ENCODE measurements at places on chromosomes 7 and 10.

DNA sequence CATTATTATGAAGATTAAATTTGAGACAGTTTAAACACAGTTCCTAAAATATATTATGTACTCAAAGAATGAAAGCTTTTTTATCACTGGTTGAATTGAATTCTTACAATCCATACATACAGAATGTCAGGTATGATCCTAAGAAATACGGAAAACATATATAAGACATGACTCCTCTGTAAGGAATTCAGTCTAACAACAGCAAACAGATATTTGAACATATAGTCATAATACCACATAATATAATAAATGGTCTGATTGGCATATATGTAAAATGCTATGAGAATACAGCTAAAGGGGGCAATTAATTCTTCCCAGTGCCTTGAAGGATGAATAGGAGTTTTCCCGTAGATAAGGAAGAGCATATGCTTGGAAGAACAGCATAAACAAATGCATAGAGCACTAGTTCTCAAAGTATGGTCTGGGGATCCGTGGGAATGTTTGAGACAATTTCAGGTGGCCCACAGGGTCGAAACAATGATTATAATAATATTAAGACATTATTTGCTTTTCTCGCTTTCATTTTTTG lies 10.6 kb upstream of the ARID5B start:
- DNase-seq: no peak

GRCh38 chr7:7416031-7416858 lies 119.4 kb downstream of the COL28A1 start:
- no peak for DNase-seq

DNA sequence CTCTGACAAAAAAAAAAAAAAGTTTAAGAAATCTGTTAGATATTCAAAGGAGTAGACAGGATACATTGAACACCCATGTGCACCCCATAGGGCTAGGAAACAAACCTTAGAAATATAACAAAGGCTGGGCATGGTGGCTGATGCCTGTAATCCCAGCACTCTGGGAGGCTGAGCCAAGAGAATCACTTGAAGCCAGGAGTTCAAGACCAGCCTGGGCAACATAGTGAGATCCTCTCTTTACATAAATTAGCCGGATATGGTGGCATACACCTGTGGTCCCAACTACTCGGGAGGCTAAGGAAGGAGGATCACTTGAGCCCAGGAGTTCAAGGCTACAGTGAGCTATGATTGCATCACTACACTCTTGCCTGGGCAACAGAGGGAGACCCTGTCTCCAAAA lies 15.3 kb downstream of the CLIP2 start:
- DNase-seq: no peak

GRCh38 chr10:10010397-10010796 lies 1007.3 kb upstream of the CELF2 start:
- no peak for DNase-seq

GRCh38 chr10:132650611-132651250 lies 113.1 kb downstream of the INPP5A start:
- DNase-seq: no peak

DNA sequence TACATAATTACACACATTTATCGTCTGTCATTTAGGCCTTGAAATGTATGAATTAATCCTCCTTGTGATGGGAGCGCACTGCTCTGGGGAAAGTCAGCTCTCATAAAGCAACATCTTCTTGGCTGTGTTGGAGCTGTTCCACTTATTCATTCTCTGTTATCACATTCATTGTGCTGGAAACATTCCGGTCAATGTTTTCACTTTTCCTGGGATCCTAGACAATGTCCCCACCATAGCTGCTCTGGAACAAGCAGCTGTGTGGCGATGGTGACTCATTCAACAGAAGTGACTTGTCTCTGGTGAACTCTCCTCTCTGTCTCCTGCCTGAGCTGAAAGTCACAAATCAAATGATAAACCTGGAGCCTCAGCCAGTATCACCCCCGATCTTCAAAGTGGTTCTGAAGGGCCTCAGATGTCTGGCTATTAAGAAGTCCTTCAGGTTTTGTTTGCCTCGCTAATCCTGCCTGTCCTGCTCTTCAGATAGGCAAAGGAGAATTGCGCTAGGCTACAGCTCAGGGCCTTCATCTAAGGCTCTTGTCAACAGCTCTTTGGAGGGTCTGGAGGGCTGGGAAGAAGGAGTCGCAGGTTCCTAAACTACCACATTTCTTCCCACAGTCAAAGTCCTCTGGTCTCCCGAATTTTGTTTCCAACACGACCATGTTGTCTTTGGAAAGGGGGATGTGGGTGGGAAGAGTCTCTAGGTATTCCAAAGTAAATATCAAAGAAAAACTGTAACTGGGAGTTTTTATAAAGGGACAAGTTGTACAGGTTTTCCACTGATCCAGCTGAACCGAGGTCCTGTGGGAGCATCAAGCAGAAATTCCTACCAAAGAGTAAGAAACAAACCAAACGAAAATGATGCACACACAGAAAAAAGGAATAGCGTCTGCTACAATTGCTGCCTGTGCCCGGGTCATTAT lies 29.3 kb downstream of the KLF6 start:
- no peak for DNase-seq

DNA sequence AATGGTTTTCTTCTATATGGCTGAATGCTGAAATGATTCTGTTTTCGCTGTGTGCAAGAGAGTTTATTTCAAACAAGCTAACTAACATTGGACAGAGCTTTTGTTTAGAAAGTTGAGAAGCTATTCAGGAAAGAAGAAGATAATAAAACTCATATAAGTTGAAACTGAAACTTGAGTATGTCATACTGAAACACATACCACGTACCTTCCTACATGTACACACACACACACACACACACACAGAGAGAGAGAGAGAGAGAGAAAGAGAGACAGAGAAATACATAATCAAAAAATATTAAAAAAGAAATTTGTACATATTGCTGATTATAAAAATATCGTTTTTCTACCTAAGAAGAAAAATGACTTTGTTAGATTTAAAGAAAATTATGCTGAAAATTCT lies 561.9 kb upstream of the KCND2 start:
- DNase-seq: no peak

- DNase-seq: no peak
These were observed 214.4 kb upstream of the KIAA1217 start for GRCh38 chr10:23994459-23995046.

DNA sequence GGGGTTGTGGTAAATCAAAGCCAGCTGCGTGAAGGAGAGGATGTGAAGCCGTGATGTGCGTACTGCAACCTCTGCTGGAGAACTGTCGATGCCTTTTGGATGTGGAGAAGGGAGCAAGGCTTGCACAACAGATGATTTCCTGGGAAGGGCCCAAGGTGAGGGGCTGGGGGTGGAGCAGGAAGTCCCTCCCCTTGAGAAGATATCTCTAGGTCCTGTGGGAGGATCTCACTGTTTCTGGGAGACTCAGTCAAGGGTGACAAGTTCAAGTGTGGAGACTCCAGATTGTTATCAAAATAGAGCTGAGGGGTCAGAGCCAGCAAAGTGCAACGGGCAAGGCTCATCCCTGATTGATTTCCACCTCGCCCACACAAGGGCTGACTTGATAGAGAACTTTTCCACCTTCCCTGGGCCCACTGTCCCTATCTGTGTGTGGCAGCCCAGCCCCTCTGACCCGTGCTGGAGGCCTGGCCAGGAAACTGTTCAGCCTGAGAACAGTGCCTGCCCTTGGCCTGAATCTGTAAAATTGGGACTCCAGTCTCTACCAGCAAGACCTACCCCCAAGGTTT lies 55.0 kb downstream of the COL13A1 start:
- no peak for DNase-seq

- DNase-seq: no peak
These were observed 104.4 kb upstream of the FAM3C start for GRCh38 chr7:121500360-121501058.

- no peak for DNase-seq
These were observed 357.0 kb downstream of the THSD7A start for GRCh38 chr7:11474902-11475585.

DNA sequence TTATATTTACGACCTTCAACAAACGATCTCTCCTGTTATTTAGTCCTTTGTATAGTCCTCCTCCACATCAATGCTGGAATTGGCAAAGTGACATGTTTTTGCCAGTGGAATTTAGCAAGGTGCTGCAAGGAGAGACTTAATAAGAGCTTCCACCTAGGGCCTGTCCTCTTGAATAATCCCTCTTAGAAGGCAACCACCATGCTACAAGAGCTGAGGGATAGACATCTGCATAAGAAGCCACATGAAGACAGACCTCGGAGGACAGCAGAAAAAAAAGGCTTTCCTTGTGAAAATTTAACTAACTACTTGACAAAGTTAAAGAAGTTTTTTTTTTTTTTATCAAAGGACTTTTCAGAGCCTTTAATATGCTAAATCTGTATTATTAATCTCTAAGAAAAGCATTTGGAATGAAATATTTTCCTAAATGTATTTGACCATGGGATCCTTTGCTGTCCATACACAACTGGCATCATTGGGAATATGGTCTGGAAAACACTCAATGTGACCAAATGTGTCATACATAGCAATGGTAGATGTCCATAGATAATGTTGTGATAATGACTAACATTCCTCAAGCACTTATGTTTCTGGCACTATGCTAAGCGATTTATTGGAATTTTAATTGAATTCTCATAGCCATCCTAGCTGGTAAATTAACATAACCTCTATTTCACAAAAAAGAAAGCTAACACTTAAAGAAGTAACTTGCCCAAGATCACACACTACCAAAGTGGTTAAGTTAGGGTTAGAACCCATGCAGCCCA lies 13.2 kb downstream of the HYCC1 start:
- DNase-seq: no peak

GRCh38 chr7:2646680-2647571 lies 15.1 kb downstream of the TTYH3 start:
- no peak for DNase-seq

DNA sequence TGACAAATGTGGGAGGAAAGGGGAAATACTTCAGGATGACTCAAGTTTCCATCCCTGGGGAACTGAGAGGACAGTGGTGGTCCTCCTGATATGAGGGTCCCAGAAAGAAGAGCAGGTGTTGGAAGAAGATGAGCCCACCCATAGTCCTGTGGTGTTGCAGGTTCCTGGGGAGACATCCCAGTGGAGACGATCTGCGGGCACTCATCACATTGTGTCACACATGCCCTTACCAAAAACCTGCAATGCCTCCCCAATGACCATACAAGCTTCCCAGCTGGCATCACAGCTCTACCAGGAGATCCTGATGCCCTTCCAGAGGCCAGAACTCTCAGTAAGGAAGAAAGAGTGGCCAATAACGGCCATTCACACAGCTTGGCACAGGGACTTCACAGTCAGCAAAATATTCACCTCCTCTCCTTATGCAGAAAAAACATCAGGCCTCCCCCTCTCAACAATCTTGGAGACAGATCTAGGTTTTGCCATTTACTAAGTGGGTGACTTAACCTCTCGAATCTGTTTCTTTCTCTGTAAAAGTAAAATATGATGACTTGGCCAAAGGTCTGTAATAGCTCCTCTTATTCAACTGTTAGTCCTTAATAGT lies 9.0 kb downstream of the PUS7 start:
- no peak for DNase-seq

DNA sequence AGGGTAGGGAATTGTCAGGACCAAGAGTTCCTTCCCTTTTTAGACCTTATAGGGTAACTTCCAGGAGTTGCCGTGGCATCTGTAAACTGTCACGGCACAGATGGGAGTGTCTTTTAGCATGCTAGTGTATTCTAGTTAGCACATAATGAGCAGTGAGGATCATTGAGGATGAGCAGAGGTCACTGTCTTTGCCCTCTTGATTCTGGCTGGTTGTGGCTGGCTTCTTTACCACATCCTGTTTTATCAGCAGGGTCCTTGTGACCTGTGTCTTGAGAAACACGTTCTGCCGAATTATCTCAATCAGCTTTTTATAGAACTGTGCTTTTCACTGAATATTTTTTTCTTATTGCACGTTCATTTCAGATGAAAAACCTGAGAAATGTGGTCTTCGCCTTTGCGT lies 41.5 kb downstream of the MINPP1 start:
- DNase-seq: no peak

DNA sequence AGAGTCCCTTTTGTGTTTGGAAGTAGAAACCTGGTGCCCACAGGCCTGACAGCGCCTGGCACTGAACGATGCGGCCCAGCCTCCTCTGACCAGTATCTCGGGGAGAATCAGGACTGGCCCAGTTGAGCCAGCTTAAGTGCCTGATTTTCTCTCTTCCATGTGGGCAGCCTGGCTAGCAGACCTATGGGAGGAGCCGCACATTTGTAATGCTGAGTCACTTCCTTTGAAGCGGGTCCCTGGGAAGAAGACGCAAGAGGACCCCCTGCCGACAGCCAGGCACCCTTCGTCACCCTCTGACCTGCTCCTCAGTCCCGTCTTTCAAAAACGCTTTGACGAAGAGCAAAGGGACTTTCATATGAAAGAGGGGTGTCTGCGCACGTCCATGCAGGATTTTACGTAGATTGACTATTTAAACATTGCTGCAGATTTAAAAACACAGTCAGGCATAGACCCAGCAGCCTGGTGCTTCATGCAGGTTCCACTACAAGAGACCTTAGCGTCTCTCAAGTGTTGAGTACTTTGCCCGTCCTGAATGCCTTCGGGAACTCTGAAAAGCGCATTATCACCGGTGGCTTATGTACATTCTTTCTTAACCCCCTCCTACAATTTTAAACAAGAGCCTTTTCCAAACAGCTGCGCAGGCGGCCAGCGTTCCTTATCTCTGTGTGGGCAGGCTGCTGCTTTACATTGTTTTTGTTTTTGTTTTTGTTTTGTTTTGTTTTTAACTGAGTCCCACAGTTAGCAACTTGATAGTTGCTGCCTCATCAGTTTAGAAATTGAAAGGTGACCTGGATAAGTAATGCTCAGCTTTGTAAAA lies 36.5 kb upstream of the AP5Z1 start:
- no peak for DNase-seq

- peak; percentile 25 for DNase-seq
These were observed 40.4 kb upstream of the BPGM start for GRCh38 chr7:134605978-134606923.

- DNase-seq: no peak
These were observed 172.0 kb downstream of the MAD1L1 start for GRCh38 chr7:2060701-2061100.

DNA sequence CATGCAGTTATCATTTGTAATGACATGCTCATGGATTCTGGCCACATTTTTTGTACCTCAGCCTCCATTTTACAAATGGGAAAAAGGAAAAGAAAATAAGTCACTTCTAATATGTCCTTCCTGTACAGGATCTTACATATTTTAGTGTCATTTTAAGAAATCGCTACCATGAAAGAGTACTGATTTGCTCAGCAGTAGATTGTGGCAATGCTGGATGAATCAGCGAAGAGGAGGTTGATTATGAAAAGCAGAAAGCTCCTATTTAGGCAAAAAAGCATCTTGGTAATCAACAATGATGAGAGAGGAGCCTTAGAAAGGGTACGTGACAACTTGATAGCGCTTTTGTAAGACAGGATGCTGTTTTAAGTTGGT lies 522.9 kb downstream of the PARD3 start:
- DNase-seq: no peak

DNA sequence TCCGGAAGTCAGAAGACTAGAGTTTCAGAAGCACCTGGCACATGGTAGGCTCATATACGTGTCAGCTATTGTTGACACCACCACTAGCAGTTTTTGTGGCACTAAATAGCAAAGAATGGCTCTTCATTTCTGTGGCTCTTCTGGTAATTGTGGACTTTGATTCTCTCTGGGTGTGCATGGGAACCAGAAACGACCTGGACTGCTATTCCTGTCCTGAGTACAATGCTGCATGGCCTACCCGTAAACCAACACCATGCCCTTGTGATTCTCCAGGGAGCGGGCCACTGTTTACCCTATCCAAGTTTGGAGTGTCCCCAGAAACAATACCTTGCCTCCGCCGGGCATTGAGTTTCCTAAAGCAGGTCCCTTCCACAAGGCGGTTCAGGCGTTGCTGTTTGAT lies 162.9 kb upstream of the AOAH start:
- no peak for DNase-seq

GRCh38 chr7:141074162-141074991 lies 513 bp downstream of the TMEM178B start:
- no peak for DNase-seq

Measured in stimulated activated CD8-positive, alpha-beta memory T cell treated with anti-CD3 and anti-CD28 coated beads, Interleukin-4, amount 100 ng/mL, for 24 hours (primary cell).